Stimulated activated CD4-positive, alpha-beta T cell treated with anti-CD3 and anti-CD28 coated beads, Interleukin-1b, Interleukin-23, amount 100 ng/mL, for 1 hour (primary cell): ENCODE measurements at places on chromosomes 12 and 14.

GRCh38 chr14:101128478-101129321 lies 225.2 kb upstream of the RTL1 start:
- DNase-seq, result no peak

GRCh38 chr14:89667983-89668382 lies 250.9 kb upstream of the FOXN3 start:
- no peak for DNase-seq

DNA sequence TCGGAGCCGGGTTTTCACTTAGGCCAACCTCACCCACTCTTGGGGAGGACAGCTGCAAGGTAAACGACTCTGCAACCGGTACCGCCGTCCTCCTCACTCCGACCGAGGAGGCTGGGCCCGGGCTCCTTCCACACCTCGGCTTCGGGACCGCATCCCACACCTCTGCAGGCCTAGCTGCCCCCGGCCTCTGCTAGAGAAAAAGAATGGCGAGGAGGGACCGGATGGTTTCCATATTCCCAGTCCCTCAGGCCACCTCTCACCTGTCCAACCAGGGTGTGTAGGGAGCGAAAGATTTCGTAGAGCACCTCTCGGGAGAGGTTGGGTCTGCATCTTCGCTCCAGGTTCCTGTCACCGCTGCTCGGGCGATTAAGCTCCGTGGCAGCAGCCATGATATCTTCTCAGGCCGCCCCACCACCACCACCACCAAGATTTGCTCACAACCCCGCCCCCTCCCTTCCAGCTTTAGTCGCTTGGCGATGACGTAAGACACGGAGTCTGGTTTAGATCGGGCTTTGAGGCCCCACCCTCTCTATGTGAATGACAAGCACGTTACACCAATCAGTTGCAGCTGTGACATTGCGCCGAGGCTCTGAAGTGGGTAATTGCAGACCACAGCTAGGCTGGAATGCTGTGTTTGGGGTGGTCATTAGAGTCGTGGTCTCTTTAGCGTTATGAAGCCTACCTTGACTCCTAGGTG lies at the start of gene MBIP:
Gene MBIP, minus strand, starts transcription at position 438 of the 697 bp plus-strand sequence. Its CDS starts 49 bp downstream, at position 389.
- DNase-seq, result peak; percentile 67

DNA sequence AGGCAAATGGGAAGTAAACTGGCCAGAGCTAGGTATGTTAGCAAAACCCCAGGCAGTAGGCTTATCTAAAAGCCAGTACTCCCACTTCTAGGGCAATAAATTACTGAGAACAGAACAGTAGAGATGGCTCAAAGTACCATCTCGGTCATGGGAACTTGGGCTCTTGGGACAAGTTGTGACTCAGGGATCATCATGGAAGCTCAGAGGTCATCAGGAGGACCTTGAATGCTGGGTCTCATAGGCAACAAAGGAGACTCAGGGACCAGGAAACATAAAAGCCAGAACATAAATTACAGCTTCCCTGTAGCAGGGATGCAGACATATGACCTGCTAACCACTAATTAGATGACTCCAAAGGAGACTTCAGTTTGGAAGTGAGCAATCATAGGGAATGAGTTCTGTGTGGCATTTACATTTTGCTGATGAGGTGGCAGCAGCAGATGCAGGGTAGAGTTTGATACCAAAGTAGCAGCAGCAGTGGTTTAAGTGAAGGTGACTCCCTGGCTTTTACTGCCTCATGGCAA lies 97.6 kb upstream of the SCAF11 start:
- DNase-seq, result no peak

- no peak for DNase-seq
Observed at GRCh38 chr12:54229624-54230212, 40.9 kb upstream of the SMUG1 start.

DNA sequence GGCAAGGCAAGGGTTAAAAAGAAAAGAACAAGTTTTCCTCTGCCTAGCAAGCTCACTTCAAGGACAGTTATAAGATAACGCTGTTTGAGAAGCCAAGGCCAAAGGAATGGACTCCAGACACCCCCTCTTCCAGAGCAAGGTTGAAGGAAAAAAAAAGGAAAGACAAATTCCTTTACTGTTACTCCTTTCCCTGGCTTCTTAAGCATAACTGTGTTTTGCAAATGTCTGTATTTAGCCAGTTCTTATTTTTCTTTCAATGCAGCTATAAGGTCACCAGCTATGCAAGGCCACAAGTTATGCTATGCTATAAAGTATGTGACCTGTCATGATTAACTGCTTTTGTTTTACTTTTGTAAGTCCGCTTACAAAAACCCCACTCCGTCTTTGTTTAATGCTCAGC lies 26.6 kb downstream of the ZNF410 start:
- DNase-seq, result no peak

DNA sequence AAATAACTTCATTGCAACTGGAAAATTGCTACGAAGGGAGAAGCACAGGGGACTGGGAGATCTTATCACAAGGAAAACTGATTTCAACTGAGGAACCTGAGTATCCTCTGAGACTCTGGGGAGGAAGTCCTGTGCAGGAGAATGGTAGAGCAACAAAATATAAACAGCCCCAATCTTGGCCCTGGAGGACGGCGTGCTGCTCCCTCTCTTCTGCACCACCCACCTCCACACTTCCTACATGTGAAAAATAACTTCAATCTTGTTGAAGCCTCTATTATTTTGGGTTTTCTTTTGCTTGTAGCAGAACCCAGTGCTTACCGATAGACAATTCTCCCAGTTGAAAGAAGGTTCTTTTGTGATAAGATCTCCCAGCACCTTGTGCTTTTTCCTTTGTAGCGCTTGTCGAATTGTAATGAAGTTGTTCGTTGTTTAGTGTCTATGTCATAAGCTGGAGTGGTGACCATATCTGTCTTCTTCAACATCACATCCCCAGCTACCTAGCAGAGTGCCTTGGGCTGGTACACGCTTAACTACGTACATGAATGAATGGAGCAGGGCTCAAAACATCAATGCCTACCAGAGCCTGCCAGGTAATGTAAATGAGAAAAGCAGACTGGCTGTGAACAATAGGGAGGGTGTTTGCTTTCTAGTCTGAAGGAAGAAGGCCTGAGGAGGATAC lies 2.8 kb upstream of the CD4 start:
- DNase-seq, result no peak

DNA sequence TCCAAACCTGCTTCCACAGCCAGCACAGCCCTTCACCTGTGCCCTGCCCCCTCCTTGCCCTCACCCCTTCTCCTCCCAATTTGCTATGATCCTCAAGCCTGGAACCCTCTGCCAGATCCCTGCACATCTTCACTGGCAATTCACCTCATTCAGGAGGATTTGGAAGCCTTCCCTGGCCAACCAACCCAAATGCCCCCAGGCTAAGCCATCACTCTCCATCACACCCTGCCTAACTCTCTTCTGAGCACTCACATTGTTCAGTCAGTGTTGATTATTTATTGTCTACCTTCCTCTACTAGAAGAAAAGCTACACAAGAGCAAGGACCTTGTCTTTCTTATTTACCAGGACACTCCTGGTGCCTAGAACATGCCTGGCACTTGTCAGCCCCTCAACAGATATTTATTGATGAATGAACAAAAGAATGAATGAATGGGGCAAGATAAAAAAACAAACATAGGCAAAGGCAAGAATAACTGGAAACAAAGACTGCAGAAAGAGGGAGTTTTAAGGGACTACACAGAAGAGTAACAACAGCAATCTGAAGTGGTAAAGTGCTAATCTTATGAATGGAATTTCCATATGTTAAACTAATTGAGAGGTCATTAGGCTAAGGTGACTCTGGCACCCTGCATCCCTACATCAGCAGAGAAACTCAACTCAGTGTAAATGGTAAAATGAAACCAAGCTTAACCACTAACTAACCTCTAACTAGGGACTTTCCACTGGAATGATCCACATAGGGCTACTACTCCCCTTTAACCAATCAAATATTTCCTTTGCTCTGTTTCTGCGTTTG lies 33.4 kb downstream of the TMTC1 start:
- no peak for DNase-seq

DNA sequence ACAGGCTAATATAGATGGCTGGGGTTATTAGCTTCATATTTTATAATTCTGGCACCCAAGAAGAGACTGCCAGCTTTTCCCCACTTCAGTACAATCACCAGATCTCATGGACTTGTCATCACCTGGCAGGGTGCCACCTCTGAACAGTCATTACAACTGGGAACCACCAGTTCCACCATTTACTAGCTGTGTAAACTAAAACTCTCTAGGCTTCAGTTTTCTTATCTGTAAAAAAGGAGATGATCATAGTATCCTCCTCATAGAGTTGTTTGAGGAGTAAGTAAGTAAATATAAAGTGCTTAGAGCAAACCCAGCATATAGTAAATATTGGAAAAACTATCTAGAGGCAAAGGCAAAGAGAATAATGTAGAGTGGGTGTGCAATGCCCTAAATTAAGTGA lies 19.3 kb downstream of the CPNE8 start:
- no peak for DNase-seq

GRCh38 chr14:54622192-54622958 lies 55.4 kb downstream of the SAMD4A start:
- DNase-seq, result peak; percentile 21

DNA sequence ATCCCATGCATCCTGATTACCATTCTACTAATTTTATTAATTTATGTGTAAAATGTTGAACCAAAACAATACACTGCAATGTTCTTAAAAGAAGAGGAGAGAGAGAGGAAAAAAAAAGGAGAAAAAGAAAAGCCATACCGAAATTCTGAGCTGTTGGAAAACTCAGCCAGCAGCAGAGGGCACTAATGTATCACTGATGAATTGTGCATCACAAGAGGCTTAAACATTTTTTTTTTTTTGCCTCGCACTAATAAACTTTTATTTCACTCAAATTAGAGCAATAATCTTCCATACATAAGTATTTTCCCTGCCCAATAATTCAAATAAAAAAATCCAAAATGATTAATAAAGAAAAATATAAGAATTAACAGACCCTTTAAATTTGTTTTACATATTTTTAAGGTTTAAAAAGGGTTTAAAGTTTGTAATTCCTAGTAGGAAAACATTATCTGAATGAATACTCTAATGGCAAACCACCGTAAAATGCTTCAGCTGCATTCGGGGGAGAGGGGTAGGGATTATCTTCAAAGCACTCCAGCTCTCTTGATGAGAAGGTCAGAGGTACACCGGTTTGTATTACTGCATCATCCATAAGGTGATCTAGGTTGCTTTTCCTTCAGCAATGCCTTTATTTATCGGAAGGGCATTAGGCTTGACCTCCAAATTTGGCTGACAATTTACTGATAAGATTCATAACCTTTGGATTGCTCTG lies 41.9 kb downstream of the ATP23 start:
- no peak for DNase-seq

- DNase-seq, result no peak
Observed at GRCh38 chr14:72686101-72686500, 207.8 kb downstream of the DPF3 start.

DNA sequence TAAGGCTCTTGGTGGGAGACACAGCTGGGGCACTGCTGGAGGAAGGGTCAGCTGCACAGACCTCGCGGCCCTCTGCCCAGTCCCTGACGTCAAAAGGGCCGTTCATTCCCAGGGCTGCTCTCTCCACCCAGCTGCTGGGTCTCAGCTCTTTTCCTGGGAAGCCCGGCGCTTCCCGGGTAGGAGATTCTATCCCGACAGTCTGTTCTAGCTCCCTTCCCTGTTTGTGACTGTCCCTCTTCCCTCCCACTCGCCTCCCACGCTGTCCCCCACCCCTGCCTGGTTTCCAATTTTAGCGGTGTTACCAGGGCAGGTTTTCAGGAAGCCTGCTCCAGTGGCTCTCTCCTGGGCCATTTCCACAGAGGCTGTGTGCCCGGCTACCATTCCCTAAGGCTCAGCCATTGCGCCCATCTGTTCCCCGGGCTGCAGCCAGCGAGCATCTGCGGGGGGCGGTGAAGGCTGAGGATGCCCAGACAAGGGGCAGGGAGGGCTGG lies 186.6 kb downstream of the CACNA1C start:
- DNase-seq, result no peak

DNA sequence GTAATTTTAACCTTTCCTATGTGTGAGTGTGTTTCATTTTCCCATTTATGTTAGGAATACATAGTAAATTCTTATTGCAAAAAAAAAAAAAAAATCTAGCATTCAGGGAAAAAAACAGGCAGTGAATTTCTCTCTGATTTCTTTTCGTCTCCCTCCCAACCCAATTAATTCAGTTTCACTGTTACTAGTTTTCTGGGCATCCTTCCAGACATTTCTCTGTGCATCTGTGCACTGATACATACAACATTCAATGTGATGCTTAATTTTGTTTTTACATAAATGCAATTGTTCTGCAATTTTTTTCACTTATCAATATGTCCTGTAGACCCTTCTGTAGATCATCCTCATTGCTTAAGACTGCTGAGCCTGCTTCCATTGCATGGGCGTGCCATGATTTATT lies 694.3 kb upstream of the TBX3 start:
- DNase-seq, result no peak

GRCh38 chr14:81408595-81408994 lies 8.5 kb upstream of the STON2 start:
- no peak for DNase-seq

GRCh38 chr12:121252712-121253345 lies 42.9 kb downstream of the P2RX4 start:
- DNase-seq, result no peak

DNA sequence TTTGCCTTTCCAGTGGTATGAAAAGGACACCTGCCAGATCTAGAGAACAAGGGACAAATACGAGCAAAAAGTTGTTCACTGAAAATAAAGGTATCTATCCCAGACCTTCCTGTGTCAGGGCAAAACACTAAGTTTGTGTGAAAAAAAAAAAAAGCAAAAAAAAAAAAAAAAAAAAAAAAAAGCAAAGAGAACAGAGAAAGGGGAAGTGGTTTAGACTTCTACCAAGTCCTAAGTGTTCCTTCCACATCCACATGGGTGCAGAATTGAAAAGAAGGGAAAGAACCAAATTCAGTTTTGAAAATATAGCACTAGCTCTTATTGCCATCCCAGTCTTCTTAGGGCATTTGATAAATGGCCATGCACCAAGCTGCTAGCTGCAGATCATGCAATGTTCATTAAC lies 41.7 kb downstream of the ZCRB1 start:
- no peak for DNase-seq

- DNase-seq, result no peak
Observed at GRCh38 chr12:57016348-57016747, at the start of gene TAC3. Gene TAC3 (minus strand): TSS chr12:57016529. CDS start chr12:57015797, 732 bp downstream.

GRCh38 chr14:21070083-21070609 lies at the start of gene ARHGEF40:
Gene ARHGEF40 (plus strand): TSS chr14:21070304. CDS start chr14:21070397, 93 bp downstream.
- no peak for DNase-seq
